ENCODE measurements at places on chromosomes 11 and 22. TPM values are rescaled to one million over a fixed set of nuclear protein-coding genes. Genes with fewer than 3 reads are reported as not detected.
A peak's percentile ranks its signal among the peaks of the same experiment; 100 is the strongest.

GRCh38 chr11:22688914-22689313 is 22.5 kb downstream of the GAS2 start:
- no peak for DNase-seq

DNA sequence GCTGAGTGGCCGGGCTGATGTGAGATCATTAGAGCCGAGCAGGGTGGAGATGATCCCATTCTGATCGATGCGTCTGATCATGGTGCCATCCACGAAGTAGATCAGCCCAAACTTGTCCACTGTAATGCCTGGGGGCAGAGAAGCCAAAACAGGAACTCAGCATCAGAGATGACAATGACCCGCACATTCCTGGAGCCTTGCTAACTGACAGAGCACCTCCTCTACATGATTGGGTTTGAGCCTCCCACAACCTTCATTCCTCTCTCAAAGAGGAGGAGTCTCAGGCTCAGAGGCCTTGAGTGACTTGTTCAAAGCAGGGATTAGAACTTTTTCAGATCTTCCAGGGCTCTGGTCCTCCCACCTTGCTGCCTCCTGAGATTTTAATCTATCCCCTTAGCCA is 133.7 kb upstream of the NARS2 start:
- no peak for DNase-seq

- peak; percentile 89 for DNase-seq
These were observed 582.2 kb downstream of the DLG2 start for GRCh38 chr11:85044911-85045310.

DNA sequence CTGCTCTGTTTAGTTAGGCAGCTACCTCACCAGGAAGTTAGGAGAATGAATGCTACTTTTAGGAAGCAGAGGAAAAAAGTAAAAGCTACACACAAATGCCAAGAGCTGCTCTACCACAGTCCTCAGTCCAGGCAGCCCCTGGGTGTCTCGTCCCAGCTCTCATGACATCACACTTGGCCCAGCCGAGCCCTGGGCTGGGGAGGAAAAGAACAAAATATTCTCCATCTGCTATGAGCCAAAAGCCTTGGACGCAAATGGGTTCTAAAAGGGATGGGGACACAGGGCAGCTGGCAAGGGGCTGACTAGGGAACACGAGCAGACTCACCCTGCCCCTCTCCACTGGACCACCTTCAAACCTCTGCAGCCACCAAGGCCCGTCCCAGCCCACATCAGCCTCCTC is 26.1 kb downstream of the TMEM184B start:
- DNase-seq = no peak

DNA sequence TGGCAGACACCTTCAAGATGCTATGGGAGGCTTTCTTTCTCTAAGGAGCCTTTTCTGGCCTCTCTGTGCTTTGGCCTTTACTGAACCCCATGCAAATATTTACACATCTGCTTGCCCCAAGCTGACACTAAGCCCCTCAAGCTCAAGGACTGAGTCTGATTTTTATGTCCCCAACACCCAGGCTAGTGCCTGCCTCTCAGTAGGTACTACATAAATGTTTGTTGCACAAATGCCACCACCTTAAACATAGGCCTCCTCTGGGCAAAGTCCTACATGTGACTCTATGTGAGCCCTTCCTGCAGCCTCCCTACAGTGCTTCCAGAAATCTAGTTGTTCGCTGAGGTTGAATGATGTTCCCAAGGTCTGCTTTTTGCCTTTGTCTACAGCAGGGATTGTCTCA is 187.6 kb downstream of the DBX1 start:
- no peak for DNase-seq

DNA sequence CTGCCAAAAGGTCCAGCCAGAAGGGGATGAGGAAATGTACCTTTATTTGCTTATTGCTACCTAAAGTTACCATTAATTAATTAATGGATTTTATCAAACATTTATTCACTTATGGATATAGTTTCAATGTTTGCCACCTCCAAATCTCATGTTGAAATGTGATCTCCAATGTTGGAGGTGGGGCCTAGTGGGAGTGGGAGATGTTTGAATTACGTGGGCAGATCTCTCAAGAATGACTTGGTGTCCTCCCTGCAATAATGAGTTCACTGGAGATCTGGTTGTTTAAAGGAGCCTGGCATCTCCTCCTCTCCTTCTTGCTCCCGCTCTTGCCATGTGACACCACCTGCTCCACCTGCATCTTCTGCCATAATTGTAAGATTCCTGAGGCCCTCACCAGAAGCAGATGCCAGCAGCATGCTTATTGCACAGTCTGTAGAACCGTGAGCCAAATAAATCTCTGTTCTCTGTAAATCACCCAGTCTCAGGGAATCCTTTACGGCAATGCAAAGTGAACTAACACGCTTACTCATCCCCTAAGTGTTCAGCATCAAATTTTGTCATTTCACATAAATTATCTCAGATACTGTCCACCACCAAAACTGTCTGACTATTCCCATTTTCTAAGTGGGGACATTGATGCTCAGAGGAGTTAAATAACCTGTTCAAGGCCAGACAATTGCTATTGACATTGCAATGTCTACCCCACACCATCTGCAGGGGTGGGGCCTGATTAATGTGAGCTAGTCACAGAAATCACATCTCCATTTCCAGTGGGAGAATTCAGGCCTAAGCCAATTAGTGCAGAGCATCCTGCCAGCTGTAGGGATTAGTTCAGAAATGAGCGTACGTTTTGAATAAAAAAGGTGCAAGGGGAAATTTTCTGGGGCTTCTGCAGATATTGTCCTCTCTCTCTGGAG is 51.6 kb upstream of the SYN3 start:
- peak; percentile 64 for DNase-seq

GRCh38 chr11:101323997-101324396 is 194.4 kb upstream of the PGR start:
- no peak for DNase-seq

- DNase-seq = peak; percentile 30
These were observed 11.7 kb downstream of the MIAT start for GRCh38 chr22:26669060-26669481.

DNA sequence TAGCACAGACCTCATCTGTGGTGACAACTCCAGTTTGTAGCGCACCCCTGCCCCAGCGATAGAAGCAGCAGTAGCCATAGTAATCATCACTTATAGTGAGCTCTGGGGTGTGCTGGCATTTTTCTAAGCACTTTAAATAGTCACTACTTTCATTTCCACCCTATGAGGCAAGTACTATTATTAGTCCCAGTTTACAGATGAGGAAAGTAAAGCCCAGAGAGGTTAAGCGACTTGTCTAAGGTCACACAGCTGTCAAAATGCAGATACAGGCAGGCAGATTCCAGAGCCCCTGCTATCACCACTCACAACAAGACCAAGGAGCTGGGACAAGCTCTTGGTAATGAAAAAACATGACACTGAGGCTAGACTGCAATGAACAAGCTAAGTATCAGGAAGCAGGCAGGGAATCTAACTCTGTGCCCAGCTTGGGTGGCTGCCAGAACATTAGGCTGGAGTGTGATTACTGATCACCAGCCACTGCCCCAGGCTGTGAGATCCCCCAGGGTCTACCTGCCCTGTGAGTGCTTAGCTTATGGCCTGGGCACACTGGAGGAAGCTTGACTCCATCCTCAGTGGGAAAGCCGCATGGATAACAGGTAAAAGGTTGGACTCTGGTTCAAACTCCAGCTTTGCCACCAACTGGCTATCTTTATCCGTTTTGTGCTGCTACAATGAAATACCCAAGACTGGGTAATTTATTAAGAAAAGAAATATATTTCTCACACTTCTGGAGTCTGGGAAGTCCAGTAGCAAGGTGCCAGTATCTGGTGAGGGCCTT is 561.1 kb downstream of the MN1 start:
- peak; percentile 22 for DNase-seq

- no peak for DNase-seq
These were observed 6.2 kb upstream of the SYT8 start for GRCh38 chr11:1828542-1828941.

GRCh38 chr11:101583251-101584128 is at the start of gene TRPC6:
TSS of gene TRPC6 (minus strand) at chr11:101584007. CDS start at chr11:101583503, 504 bp downstream.
- DNase-seq = peak; percentile 57

DNA sequence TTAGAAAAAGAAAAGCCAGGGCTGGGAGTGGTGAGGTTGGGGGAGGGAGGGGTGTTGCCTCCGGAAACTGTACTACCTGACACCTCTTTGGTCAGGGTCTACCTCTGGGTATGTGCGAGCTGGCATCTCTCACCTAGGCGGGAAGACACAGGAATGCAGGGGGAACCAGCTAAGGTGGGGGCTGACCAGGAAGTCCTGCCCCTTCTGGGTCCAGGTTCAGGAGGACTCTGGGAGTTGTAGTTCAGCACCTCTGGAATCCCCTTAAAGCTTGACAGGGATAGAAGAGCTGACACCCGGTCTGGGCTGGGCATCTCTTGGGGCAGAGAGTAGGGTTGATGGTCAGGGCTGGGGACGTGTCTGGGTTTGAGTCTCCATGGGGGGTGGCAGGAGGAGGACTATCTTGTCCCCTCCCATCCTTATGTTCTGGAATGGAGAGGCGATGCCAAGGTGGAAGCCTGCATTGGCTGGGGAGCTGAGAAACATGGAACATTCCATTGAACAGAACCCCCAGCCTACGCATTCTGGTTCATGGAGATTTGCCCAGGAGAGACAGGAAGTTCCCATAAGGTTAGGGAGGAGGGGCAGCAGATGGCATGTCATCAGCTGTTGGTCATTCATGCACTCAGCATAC is 2.1 kb upstream of the KIAA1671 start:
- DNase-seq = peak; percentile 66

- DNase-seq = no peak
These were observed 1110.9 kb upstream of the CNTN5 start for GRCh38 chr11:97909614-97910399.

DNA sequence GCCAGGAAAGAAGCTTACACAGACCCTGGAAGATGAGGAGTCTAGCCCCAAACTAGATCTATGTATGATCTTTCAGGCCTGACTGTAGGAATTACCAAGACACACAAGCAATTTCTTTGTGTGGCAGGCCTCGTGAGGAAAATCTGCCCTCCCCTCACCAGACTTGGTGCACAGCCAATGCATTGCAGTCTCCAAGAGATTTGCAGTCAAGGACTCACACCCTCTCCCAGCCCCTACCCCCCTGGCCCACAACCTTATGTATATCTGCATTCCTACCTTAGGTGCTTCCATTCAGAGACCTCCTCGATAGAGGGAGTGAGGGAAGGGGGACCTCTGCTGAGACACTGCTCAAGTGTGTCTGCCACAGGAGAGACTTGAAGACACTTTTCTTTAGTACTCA is 9.8 kb downstream of the OR8B12 start:
- no peak for DNase-seq

- DNase-seq = peak; percentile 39
These were observed 67.5 kb downstream of the PACSIN2 start for GRCh38 chr22:42947211-42947990.

GRCh38 chr11:47359586-47359985 is 7.1 kb upstream of the MYBPC3 start:
- no peak for DNase-seq

DNA sequence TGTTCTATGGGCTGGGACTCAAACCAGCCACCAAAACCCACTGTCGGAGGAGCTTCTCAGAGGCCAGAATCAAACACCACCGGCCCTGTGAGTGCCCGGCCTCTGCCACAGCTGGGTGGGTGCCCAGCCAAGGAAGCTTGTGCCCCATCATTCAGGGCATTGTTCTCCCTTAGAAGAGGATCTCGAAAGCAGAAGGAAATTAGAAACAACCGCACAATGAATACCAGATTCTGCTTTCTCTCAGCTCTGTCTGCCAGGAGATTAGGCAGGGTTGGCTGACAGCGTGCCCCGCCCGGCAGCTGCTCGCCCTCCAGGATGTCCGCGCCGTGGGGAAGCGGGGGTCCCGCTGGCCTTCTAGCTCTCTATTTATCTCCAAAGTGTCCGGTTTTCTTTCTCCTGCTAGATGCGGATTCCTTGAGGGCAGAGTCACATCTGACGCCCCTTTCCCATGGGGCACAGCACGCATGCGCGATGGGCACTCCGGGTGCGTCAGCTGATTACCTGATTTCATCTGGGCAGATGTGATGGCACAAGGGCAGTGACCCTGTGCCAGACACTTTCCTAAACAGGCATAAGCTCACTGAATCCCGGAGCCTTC is 25.5 kb downstream of the SCGB1A1 start:
- DNase-seq = peak; percentile 91

GRCh38 chr11:128946648-128947047 is 4.0 kb upstream of the TP53AIP1 start:
- DNase-seq = no peak

DNA sequence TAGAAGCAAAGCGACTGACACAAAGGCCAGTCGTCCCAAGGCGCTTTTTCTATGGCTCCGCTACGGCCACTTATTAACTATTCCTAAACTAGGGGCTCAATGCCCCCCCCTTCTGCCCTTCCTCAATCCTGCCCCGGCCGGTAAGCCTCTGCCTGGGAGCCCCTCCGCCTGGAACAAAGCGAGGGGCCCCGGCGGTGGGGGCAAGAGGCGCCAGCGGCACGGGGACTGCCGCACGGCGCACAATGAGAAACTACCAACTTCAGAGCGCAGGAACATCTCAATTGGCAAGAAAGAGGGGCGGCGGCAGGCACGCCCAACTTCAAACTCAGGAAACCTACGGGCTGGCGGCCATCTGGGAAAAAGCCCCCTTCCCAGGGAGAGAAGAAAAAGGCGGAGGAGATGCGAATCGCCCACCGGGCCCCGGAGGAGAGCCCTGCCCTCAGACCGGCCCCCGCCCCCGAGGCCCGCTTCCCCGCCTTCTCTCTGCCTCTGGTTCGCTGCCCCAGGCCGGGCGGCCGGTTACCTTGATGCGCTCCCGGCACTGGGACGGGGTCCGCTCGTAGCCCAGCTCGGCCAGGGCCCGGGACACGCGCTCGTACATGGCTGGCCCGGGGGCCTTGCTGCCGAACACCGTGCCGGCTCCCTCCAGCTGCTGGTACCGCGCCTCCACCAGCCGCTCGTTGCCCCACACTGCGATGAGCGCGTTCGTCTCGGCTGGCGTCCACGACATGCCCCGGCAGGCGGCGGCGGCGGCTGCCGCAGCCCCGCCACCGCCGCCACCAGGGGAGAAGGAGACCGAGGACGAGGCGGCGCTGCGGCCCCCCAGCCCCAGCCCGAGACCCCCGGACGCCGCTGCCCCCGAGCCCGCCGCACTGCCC is 619 bp downstream of the MSANTD2 start:
- DNase-seq = peak; percentile 35

DNA sequence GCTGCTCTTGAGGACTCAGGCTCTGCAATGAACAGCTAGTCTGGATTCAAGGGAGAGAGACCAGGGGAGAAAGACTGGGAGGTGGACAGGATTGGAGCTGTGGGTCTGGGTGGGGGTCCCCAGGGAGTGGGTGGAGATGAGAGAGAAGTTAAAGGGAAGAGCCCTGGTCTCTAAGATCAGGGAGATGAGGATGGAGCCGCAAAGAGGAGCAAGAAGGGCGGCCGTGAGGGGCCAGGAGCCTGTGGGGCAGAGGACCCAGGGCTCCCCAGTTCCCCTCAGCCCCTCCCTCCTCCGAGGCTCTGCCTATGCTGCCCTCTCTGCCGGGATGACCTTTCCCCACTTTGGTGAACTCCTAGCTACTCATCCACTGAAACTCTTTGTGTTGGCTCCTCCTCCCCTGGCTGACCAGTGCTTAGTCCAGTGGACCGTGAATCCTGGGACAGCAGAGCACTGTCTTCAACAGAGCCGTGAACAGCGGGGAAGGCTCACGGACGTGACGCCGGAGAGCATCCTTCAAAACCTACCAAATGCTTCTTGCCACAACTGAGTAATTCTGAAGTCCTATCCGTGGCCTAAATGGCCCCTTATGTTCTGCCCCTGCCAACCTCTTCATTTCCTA is 16.4 kb upstream of the RFPL3 start:
- DNase-seq = no peak

GRCh38 chr22:18078329-18079041 is 695 bp downstream of the PEX26 start:
- no peak for DNase-seq

Gene CLDN5
- 123 TPM for polyA plus RNA-seq

Gene GPR83
- 3.4 TPM for polyA plus RNA-seq

Gene PTH
- not detected for polyA plus RNA-seq

Gene CPT1B
- polyA plus RNA-seq = 6.1 TPM

Gene OOSP4A
- not detected for polyA plus RNA-seq

Gene FJX1
- 8.1 TPM for polyA plus RNA-seq

All from brain (organoid and tissue), 16 donors.